Testis (tissue), 5 donors: ENCODE measurements at places on chromosomes 1 and 21. TPM values are rescaled to one million over a fixed set of nuclear protein-coding genes. Genes with fewer than 3 reads are reported as not detected.
A peak's percentile ranks its signal among the peaks of the same experiment; 100 is the strongest.

- no peak overlapping the region for H3K27ac ChIP-seq
- H3K36me3 ChIP-seq = no peaks in the 10 kb centered on the region
- H3K4me3 ChIP-seq = no peak overlapping the region
- H3K27me3 ChIP-seq = no peaks in the 10 kb centered on the region
- DNase-seq = no peak
Observed at GRCh38 chr1:156823210-156823790, 6.7 kb upstream of the SH2D2A start.

DNA sequence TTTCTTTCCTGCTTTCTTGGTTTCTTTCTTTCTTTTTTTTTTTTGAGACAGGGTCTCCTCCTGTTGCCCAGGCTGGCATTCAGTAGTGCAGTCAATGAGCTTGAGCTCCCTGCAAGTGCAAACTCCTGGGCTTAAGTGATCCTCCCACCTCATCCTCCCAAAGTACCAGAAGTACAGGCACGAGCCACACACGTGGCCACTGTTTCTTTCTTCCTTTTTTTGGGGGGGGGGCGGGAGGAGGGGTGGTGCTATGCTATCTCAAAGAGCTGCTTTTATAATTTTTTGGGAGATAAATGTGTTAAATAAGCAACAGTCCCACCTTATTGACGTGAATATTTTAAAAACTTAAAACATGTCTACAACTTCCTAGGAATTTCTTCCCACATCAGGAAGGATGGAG, 42.2 kb downstream of the AK4 start:
- H3K27me3 ChIP-seq = no peaks in the 10 kb centered on the region
- H3K27ac ChIP-seq = no peak overlapping the region
- no peaks in the 10 kb centered on the region for H3K4me1 ChIP-seq

GRCh38 chr1:26598890-26599289, 69.3 kb downstream of the RPS6KA1 start:
- no peaks in the 10 kb centered on the region for H3K36me3 ChIP-seq
- H3K4me1 ChIP-seq = no peaks in the 10 kb centered on the region
- DNase-seq = no peak
- H3K27me3 ChIP-seq = no peaks in the 10 kb centered on the region

- H3K27ac ChIP-seq = no peak overlapping the region
- no peaks in the 10 kb centered on the region for H3K36me3 ChIP-seq
- no peaks in the 10 kb centered on the region for H3K27me3 ChIP-seq
- no peaks in the 10 kb centered on the region for H3K4me1 ChIP-seq
Observed at GRCh38 chr1:165234149-165234548, 122.4 kb downstream of the LMX1A start.

GRCh38 chr21:31877463-31877957, 4.7 kb downstream of the HUNK start:
- peaks cover 9% of the 10 kb centered on the region for H3K4me1 ChIP-seq
- no peaks in the 10 kb centered on the region for H3K36me3 ChIP-seq
- H3K27me3 ChIP-seq = no peaks in the 10 kb centered on the region
- DNase-seq = no peak

- peak within 1 kb of the TSS; percentile 37 for H3K4me3 ChIP-seq
- DNase-seq = peak; percentile 34
- H3K27ac ChIP-seq = no peak within 1 kb of the TSS
- H3K4me1 ChIP-seq = no peaks in the 10 kb centered on the region
Observed at GRCh38 chr1:165355977-165356811, at the start of gene LMX1A. Gene LMX1A (minus strand): TSS chr1:165356715. CDS start chr1:165355559, 1,156 bp downstream.

SPRR1B gene
- total RNA-seq = not detected

- no peaks in the 10 kb centered on the region for H3K27me3 ChIP-seq
- no peak overlapping the region for H3K4me3 ChIP-seq
- no peak for DNase-seq
- no peak overlapping the region for H3K27ac ChIP-seq
- H3K36me3 ChIP-seq = no peaks in the 10 kb centered on the region
Observed at GRCh38 chr1:39001516-39002421, 10.7 kb downstream of the AKIRIN1 start.

- no peak overlapping the region for H3K4me3 ChIP-seq
- peak overlapping the region; percentile 49 for H3K27ac ChIP-seq
- no peaks in the 10 kb centered on the region for H3K27me3 ChIP-seq
- peaks cover 22% of the 10 kb centered on the region for H3K4me1 ChIP-seq
- H3K36me3 ChIP-seq = no peaks in the 10 kb centered on the region
Observed at GRCh38 chr1:11797525-11798216, 8.1 kb downstream of the MTHFR start.

DNA sequence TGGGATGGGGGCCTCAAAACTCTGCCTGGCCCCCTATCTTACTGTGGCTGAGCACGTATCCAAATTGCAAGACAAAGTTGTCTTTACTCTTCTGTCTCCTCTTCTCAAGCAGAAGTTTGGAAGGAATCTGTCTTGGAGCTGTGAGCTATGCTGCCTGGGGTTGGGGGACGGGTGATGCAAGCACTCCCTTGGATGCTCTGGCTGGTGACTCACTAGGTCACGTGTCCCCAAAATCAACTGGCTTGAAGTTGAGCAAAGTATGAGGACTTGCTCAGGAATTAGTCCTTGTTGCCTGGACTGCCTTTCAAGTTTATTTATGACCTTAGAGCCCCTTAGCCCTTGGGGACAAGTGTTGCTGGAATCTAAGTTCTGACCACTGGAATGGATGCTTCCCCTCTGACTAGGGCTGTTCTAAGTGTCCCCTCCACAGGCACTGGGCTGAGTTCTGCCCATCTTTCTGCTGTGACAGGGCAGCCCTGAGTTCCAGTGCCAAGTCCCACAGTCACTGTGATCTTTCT, 269.5 kb downstream of the HHAT start:
- no peaks in the 10 kb centered on the region for H3K27me3 ChIP-seq
- no peak overlapping the region for H3K27ac ChIP-seq
- no peak overlapping the region for H3K4me3 ChIP-seq
- no peaks in the 10 kb centered on the region for H3K4me1 ChIP-seq
- H3K36me3 ChIP-seq = no peaks in the 10 kb centered on the region
- DNase-seq = no peak

- H3K27ac ChIP-seq = peak overlapping the region; percentile 45
- peak overlapping the region; percentile 65 for H3K4me3 ChIP-seq
- H3K27me3 ChIP-seq = no peaks in the 10 kb centered on the region
Observed at GRCh38 chr1:166840309-166841274, 1.3 kb downstream of the POGK start.

- DNase-seq = no peak
- H3K27me3 ChIP-seq = no peaks in the 10 kb centered on the region
- no peak overlapping the region for H3K4me3 ChIP-seq
- H3K4me1 ChIP-seq = no peaks in the 10 kb centered on the region
Observed at GRCh38 chr21:38790059-38790458, 15.7 kb upstream of the ETS2 start.

DNA sequence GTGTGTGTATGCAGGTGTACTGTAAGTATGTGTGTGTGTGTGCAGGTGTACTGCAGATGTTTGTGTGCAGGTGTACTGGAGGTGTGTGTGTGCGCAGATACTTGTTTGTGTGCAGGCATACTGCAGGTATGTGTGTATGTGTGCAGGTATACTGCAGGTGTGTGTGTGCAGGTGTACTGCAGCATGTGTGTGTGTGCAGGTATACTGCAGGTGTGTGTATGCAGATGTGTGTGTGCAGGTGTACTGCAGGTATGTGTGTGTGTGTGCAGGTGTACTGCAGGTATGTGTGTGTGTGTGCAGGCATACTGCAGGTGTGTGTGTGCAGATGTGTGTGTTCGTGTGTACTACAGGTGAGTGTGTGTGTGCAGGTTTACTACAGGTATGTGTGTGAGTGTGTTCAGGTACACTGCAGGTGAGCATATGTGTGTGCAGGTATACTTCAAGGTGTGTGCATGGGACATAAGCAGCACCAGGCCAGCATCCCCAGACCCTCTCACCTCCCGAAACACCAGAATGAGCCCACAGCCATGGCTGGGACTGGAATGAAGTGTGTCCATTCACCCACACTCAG, 97.5 kb downstream of the DMRTB1 start:
- no peaks in the 10 kb centered on the region for H3K27me3 ChIP-seq
- no peak overlapping the region for H3K27ac ChIP-seq
- DNase-seq = no peak
- no peak overlapping the region for H3K4me3 ChIP-seq

- no peak overlapping the region for H3K4me3 ChIP-seq
- peaks cover 52% of the 10 kb centered on the region for H3K4me1 ChIP-seq
- no peak for DNase-seq
- no peaks in the 10 kb centered on the region for H3K36me3 ChIP-seq
- no peaks in the 10 kb centered on the region for H3K27me3 ChIP-seq
Observed at GRCh38 chr1:53319296-53320101, 8.4 kb downstream of the LRP8 start.

- no peak overlapping the region for H3K4me3 ChIP-seq
- H3K27ac ChIP-seq = no peak overlapping the region
- DNase-seq = no peak
- H3K36me3 ChIP-seq = no peaks in the 10 kb centered on the region
Observed at GRCh38 chr21:36981977-36982700, 15.7 kb upstream of the HLCS start.

DNA sequence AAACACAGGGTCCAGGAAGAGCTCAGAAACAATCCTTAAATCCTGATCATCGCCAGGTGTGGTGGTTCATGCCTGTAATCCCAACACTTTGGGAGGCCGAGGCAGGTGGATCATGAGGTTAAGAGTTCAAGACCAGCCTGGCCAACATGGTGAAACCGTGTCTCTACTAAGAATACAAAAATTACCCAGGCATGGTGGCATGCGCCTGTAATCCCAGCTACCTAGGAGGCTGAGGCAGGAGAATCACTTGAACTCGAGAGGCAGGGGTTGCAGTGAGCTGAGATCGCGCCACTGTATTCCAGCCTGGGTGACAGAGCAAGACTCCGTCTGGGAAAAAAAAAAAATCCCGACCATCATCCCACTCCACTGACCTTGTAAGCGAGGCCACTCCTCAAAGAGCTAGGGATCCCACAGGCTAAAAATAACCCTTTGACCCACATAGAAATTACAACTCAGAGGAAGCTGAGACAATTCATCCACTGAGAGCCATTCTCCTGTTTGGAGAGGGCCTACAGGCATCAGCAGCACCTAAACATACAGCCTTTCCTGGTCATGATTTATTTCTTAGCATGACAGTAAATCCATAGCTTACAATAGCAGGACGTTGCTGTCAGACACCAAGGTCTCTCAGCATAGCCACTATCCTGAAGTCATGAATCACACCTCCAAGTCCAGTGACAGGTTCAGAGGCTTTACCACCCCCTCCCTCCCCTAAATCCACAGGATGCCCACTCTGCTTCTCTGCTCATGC, 66.7 kb downstream of the TGFBR3 start:
- H3K4me3 ChIP-seq = no peak overlapping the region
- H3K27me3 ChIP-seq = no peaks in the 10 kb centered on the region
- H3K36me3 ChIP-seq = no peaks in the 10 kb centered on the region

DNA sequence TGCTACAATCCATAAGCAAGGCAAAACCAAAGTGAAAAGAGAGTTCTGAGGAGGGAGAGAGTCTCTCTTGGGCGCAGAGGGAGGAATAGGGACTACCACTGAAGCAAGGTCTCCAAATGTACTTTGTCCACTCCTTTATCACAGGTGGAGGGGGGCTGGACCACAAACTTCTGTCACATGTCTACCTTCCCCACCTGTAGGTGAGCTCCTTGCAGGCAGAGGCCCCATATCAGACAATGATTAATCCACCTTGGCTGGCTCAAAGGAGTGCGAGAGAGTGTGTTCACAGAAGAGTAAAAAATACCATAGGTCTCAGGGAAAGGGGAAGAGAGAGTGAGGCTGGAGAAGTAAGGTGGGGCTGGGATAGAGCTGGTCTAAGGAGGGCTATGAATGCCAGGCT, 4.5 kb downstream of the BEND5 start:
- H3K27ac ChIP-seq = no peak overlapping the region
- no peak overlapping the region for H3K4me3 ChIP-seq
- H3K27me3 ChIP-seq = no peaks in the 10 kb centered on the region
- no peaks in the 10 kb centered on the region for H3K36me3 ChIP-seq
